NCI-H1417 (cell line): ENCODE measurements at places on chromosomes 2 and 18.

GRCh38 chr2:159265171-159265576, 21.3 kb downstream of the WDSUB1 start:
- no peak for DNase-seq

DNA sequence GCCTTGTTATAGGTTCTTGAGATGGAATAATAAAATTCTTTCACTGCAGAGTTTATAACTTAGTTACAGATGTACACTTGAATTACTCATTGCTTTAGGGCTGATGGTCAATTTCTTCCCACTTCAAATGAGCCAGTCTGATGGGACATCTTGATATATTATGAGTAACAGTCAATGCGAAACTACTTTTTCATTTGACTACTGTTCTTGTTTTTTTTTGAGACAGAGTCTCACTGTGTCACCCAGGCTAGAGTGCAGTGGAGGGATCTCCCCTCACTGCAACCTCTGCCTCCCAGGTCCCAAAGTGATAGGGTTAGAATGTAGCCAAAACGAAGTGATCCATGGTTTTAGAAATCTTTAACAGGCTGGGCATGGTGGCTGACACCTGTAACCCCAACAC, 57.1 kb downstream of the ST3GAL5 start:
- DNase-seq, result no peak

DNA sequence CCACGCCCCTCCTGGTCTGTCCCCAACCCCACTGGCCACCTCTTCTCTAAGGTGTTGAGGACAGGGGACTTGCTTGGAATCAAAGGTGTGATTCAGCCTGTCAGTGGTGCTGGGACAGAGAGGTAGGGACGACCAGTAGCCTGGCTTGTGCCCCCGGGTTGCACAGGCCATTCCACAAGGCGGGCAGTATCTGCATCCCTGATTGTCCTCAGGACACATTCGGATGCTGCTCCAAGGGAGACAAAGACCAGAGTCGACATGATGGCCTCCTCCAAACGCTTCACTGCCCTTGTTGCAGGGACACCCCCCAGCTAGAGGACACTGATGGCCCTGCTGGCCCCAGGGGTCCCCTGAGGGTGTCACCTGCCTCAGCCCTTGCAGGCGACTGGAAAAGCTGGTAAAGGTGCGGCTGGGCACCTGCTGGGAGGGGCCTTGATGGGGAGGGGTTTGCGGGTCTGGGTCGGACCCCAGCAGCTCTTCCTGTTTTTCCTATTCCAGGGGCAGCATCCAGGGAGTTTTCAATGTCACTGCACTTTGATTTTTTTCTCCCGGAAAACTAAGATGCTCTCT, 98.0 kb downstream of the PTGR3 start:
- peak; percentile 76 for DNase-seq

DNA sequence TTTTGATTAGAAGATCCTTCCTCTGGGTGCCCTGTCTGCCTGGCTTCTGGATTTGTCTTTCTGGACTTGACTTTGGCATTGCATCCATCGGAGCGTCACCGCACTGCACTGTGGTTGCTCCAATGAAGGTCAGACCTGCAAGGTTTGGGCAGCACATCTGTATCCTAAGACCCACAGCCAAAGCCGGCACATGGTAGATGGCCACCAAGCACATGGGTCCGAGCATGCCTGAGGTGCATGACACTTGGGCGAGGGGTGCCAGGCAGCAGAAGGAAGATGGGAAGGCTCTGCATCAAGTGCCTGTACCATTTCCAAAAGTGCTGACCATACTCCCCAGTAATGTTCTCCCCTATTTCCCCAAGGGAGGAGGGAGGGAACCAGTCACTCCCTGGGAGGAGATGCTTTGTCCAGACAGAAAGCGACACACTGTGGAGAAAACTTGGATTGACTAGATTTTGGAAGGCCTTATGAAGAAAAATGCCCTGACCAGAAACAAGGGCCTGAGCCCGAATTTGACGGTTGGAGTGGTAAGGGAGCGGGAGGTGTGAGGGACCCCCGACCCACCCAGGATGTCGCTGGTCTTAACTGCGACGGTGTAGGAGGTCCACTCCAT, 149.9 kb downstream of the LOXHD1 start:
- no peak for DNase-seq

- no peak for DNase-seq
Observed at GRCh38 chr2:119746836-119747686, 12.7 kb upstream of the PTPN4 start.

DNA sequence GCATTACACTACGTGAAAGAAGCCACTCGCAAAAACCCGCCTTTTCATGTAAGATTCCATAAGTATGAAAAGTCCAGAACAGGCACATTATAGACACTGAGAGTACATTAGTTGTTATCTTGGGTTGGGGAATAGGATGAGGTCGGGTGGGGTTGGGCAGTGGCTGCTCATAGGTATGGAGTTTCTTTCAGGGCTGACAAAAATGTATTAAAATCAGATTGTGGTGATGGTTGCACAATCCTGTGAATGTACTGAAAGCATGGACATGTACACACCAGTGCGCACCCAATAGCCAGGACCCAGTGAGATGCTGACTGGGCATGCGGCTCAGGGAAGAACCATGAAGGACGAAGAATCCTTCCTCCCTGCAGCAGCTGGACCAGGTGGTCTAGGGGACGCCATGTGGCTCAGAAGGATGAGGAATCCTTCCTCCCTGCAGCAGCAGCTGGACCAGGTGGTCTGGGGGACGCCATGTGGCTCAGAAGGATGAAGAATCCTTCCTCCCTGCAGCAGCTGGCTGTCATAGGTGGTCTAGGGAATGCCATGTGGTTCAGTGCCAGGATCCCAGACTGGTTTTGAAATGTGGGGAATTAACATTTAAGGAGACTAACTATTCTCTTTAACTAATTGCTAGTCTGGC, 50.1 kb downstream of the MBP start:
- DNase-seq, result no peak

- no peak for DNase-seq
Observed at GRCh38 chr2:72974436-72974754, 57.1 kb downstream of the EMX1 start.

GRCh38 chr2:382728-383022, 94.8 kb upstream of the ALKAL2 start:
- no peak for DNase-seq

DNA sequence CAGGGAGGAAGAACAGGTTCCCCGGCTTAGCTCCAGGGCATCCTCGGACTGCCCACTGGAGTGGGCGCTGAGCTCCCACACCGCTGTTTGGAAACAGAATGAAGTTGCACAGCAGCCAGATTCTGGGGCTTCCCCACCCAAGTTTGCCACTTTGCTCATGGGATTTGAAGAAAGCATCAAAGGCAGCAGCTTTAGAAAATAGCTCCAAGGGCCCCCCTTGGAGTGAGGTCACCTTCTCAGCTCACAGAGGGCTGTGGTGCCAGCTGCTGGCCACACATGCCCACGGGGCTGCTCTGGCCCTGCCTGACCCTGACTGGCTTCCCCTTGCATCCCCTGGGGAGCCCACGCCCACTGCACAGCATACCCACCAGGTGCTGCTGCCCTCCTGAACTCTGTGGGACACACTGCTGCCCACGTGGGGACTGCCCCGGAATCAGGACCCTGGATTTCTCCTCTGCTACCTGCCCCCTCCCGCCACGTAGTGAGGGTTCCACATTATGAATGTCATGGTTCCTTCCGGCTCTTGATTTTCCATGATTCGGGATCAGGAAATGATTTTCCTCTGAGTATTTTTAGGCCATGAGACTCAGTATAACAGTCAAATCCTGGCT, 70.3 kb downstream of the TGOLN2 start:
- no peak for DNase-seq

- no peak for DNase-seq
Observed at GRCh38 chr2:198494931-198495330, 690.5 kb downstream of the PLCL1 start.

GRCh38 chr2:146189541-146189940, 1655.3 kb upstream of the ACVR2A start:
- no peak for DNase-seq

DNA sequence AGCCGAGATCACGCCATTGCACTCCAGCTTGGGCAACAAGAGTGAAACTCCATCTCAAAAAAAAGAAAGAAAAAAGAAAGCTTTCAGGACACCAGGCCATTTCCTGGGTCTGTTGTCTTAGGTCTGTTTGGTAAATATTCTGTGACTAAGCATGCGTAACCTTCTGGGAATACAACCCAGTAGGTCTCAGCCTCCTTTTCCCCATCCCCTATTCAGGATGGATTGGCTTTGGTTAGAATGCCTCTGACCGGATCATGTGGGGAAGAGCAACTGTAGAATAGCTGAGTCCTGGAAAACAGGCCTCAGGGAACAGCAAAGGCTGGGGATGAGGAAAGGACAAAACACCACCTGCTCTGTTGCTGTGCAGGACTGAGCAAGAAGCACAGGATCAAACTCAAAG, 1.6 kb upstream of the PDCL3 start:
- DNase-seq, result no peak

- peak; percentile 5 for DNase-seq
Observed at GRCh38 chr18:42586601-42587000, 528.9 kb downstream of the RIT2 start.

GRCh38 chr2:241870081-241870541, 582 bp downstream of the RTP5 start:
- no peak for DNase-seq

DNA sequence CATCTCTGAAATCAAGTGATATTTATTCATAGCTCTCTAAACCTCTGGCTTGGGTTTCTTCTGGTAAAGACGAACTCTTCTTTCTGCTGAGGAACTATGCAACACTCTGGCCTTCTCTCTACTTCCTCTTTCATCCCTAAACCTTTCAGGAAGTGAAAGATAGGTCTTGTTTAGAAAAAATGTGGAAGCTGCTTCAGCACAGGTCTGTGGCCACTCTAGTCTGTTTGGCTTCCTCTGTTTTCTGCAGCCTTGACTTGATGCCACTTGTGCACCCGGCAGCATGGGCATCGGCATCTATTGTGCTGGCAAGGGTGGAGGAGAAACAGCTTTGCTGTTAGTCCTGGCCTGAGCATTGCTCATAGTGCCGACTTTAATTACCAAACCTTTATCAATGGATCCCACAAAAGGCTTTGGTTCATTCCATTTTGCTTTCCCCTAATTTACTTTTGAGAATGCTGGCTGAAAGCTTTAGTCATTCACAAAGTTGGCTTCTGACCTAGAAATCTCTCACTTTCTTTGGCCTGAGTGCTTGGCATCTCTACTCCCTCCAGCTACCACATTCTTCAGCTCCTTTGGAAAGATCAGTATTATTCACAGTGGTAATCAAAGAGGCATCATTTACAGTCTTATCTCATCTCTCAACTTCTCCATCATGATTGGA, 32.0 kb upstream of the GPR39 start:
- no peak for DNase-seq

GRCh38 chr2:19425419-19425818, 67.0 kb upstream of the OSR1 start:
- peak; percentile 47 for DNase-seq

- no peak for DNase-seq
Observed at GRCh38 chr2:201378496-201379397, 21.6 kb upstream of the FLACC1 start.

DNA sequence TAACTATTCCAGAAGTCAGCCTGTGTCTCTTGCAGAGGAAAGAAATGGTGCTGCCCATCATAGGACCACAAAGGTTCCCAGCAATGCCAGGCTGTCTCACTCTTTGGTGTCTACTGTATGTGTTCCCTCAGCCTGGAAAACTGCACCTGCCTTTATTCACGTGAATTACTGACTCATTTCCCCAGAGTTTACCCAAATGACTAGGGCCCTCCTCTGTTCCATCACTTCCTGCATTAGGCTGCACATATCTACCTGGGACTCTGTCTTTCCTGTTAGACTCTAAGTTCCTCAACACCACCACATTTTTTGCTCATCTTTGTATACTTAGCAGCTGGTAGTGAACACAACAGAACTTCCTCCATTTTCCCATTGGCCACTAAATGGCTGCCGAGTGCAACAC, 188.3 kb downstream of the FHOD3 start:
- no peak for DNase-seq

- DNase-seq, result no peak
Observed at GRCh38 chr2:161134547-161135518, 25.4 kb upstream of the TANK start.

DNA sequence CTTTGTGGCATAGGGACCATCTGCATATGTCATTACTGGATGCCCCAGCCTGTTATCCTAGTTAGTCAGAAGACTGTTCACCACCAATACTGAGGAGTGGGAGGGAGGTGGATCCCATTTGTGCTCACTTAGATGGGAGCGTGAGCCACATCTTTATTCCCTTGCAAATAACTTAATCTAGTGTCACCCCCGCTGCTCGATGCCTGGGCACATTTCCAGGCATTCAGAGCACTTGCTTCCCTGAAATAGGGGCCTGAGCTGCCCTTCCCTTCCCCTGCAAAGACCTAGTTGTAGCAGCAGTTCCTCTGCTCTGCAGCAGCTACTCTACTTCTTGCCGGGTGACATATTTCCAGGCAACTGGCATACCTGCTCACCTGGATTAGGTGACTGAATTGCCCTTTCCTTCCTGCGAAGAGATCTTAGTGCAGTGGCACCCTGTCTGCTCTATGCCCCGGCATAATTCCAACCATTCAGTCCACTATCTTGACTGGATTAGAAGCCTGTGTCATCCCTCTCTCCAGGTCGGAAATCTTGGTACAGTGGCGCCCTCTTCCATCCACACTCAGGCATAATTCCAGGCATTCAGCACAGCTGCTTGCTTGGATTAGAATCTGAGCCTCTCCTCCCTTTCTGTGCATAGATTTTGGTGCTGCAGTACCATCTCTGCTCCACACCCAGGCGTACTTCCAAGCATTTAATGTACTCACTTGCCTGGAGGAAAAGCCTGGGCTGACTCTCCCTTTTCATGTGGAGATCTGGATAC, 1389.1 kb upstream of the TMEFF2 start:
- DNase-seq, result no peak

DNA sequence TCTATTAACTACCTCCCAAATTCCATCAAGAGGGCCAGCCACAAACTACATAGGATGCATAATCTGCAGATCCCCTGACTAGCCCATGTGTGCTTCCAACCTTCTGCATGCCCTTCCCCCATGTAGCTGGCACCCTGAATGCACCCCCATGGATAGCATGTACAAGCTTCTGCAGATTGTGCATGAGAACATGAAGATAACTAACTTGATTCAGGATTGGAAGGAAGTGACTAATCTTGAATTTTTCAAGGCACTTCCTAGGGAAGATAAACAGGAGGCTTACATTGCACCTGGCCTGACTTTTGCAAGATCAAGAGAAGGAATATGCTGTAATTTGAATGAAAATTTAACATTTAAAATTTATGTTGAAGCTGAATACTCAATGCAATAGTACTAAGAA, 66.7 kb downstream of the CDC42EP3 start:
- DNase-seq, result no peak

DNA sequence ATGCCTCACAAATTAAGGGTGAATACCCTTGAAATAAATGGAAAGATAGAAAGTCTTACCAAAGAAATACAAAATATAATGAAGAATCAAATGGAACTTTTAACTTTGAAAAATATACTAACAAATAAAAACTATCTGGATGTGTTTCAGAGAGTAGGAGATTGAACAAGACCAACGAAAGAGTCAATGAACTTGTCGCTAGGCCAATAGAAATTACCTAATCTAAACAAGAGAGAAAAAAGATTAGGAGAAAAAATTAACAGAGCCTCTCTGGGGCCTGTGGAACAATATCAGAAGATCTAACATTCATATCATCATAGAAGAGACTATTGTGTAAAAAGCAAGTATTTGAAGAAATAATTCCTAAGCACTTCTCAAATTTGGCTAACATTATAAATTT, 11.1 kb downstream of the FRZB start:
- DNase-seq, result no peak
